ENCODE measurements at places on chromosomes 6 and 20. TPM values are rescaled to one million over a fixed set of nuclear protein-coding genes. Genes with fewer than 3 reads are reported as not detected.

Gene GNMT
- polyA plus RNA-seq: not detected

GRCh38 chr20:59125836-59126235 lies 37.8 kb upstream of the ZNF831 start:
- H3K36me3 ChIP-seq: no peaks in the 10 kb centered on the region
- DNase-seq: no peak
- H3K4me3 ChIP-seq: no peak overlapping the region
- H3K27ac ChIP-seq: no peak overlapping the region
- peaks cover 36% of the 10 kb centered on the region for H3K4me1 ChIP-seq
- H3K27me3 ChIP-seq: no peaks in the 10 kb centered on the region

Gene AHI1
- 3.6 TPM for polyA plus RNA-seq

GRCh38 chr6:114033606-114034005 lies 62.7 kb upstream of the HDAC2 start:
- H3K4me3 ChIP-seq: no peak overlapping the region
- H3K4me1 ChIP-seq: no peaks in the 10 kb centered on the region
- no peaks in the 10 kb centered on the region for H3K36me3 ChIP-seq
- no peaks in the 10 kb centered on the region for H3K27me3 ChIP-seq

Gene ABHD16A
- polyA plus RNA-seq: 45.5 TPM

Gene RIPOR2
- 427 TPM for polyA plus RNA-seq

Gene BPIFB1
- polyA plus RNA-seq: not detected

Gene GPR6
- not detected for polyA plus RNA-seq

DNA sequence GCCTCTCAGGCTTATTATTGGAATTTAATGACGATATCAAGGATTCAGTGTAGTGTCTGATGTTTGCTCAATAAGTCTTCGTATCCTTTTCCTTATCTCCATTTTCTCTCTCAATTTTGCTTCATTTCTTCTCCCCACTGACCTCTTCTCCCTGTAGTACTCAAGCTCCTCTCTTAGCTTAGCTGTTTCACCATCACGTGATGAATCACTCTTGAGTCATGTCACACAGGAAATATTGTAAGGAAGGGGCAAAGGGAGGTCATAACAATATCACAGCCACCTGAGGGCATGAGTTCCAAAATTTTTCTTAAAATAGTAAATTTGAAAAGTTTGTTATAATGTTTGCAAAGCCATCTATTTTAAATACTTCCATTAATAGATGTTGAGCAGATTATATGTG lies 392.2 kb upstream of the MARCKS start:
- DNase-seq: no peak
- H3K27me3 ChIP-seq: no peaks in the 10 kb centered on the region

- H3K27ac ChIP-seq: no peak overlapping the region
- H3K36me3 ChIP-seq: no peaks in the 10 kb centered on the region
- H3K4me3 ChIP-seq: no peak overlapping the region
- no peak for DNase-seq
These were observed 564.3 kb downstream of the LMBRD1 start for GRCh38 chr6:69232496-69232895.

DNA sequence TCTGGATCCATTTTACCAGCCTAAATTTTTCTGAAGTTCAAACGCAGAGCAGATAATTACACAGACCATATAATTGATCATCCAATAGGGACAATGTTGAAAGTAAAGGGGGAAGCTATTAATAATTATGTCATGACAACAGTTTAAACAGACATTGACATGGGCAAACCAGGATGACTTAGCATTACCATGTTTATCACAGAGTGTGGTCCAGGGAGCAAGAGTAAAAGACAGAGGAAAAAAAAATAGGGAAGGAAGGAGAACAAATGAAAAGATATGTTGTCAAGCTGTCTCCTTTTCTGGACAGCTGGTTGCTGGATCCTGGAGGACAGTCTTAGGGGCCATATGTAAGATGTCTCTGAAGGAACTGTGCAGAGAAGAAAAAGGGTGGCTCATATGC lies 69.4 kb upstream of the FBXL4 start:
- H3K4me3 ChIP-seq: no peak overlapping the region
- H3K27ac ChIP-seq: no peak overlapping the region
- H3K4me1 ChIP-seq: no peaks in the 10 kb centered on the region
- no peaks in the 10 kb centered on the region for H3K27me3 ChIP-seq

GRCh38 chr6:21208796-21209186 lies 384.8 kb upstream of the SOX4 start:
- H3K4me1 ChIP-seq: no peaks in the 10 kb centered on the region
- DNase-seq: no peak
- no peak overlapping the region for H3K4me3 ChIP-seq
- no peaks in the 10 kb centered on the region for H3K27me3 ChIP-seq
- H3K36me3 ChIP-seq: no peaks in the 10 kb centered on the region

Gene USP49
- polyA plus RNA-seq: 0.59 TPM

Gene PHACTR3
- polyA plus RNA-seq: not detected

GRCh38 chr20:17873410-17874270 lies 95.0 kb downstream of the SNX5 start:
- peaks cover 4% of the 10 kb centered on the region for H3K4me1 ChIP-seq
- no peak overlapping the region for H3K27ac ChIP-seq
- H3K4me3 ChIP-seq: no peak overlapping the region
- no peaks in the 10 kb centered on the region for H3K27me3 ChIP-seq

DNA sequence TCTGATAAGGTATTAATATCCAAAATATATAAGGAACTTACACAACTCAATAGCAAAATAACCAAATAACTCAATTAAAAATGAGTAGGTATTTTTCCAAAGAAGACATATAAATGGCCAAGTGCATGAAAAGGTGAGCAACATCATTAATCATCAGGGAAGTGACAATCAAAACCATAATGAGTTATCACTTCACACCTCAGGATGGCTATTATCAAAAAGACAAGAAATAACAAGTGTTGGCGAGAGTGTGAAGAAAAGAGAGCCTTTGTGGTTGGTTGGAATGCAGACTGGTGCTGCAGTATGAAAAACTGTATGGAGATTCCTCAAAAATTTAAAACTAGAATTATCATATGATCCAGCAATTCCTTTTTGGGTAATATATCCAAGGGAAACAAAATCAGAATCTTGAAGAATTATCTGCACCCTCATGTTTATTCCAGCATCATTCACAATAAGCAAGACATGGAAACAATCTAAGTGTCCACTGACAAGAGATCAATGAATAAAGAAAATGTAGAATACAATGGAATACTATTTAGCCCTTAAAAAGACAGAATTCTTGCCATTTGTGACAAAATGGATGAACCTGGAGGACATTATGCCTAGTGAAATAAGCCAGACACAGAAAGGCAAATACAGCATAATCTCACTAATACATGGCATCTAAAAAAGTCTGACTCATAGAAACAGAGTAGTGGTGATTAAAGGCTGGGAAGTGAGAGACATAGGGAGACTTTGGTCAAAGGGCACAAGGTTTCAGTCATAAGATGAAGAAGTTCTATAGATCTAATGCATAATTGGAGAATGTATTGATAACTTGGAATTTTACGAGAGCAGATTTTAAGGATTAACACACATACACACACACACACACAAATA lies 175.6 kb downstream of the FOXA2 start:
- no peak overlapping the region for H3K27ac ChIP-seq
- H3K27me3 ChIP-seq: no peaks in the 10 kb centered on the region
- DNase-seq: no peak

Gene BMP2
- polyA plus RNA-seq: not detected

GRCh38 chr6:150032598-150032997 lies 7.3 kb upstream of the RAET1L start:
- no peak for DNase-seq
- peaks cover 8% of the 10 kb centered on the region for H3K4me1 ChIP-seq
- H3K27me3 ChIP-seq: peaks cover 27% of the 10 kb centered on the region
- no peak overlapping the region for H3K27ac ChIP-seq
- no peaks in the 10 kb centered on the region for H3K36me3 ChIP-seq

DNA sequence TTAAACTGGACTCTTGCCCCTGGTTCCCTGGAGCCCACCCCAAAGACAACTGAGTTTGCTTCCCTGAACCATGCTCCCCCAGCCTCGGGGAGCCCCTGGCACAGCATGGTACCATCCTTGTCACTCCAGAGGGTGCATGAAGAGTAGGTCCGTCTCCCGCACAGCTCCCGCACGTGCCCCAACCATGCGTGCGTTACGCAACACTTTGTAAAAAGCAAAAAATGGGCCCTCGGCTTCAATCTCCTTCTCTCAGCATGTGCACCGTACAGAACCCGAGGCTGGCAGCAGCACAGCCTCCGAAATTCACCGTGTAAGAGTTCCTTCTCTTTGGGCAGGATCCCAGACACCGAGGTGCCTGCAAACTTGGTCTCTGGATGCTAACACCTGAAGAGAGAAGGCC lies 5.6 kb downstream of the PMEPA1 start:
- peaks cover 4% of the 10 kb centered on the region for H3K4me1 ChIP-seq
- H3K36me3 ChIP-seq: no peaks in the 10 kb centered on the region
- peaks cover 4% of the 10 kb centered on the region for H3K27me3 ChIP-seq
- no peak overlapping the region for H3K27ac ChIP-seq
- H3K4me3 ChIP-seq: no peak overlapping the region

DNA sequence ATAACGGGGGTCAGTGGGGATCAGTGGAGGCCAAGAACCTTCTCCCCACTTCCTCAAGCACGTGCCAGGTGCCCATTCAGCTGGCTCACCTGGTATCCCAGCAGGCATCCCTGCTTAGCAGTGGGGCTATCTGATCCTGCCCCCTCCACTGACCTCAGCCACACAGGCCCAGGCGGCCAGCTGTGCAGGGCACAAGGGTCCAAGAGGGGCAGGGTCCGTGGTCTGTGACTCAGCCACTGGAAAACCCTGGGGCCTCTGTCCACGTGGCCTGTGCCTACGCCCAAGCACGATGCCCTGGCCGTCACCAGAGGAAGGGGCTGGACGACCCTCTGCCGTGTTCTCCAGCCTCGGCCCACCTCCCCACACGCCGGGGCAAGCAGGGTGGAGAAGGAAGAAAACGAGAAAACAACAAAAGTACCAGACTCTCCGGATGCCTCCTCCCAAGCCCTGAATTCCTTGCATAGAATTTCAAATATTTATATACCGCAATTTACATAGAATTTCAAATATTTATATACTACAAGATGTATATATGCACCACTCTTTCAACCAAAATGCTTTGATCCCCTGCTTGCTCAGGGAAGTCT lies 12.1 kb downstream of the PXDC1 start:
- no peak overlapping the region for H3K4me3 ChIP-seq
- no peak for DNase-seq
- peaks cover 6% of the 10 kb centered on the region for H3K4me1 ChIP-seq
- no peaks in the 10 kb centered on the region for H3K36me3 ChIP-seq

DNA sequence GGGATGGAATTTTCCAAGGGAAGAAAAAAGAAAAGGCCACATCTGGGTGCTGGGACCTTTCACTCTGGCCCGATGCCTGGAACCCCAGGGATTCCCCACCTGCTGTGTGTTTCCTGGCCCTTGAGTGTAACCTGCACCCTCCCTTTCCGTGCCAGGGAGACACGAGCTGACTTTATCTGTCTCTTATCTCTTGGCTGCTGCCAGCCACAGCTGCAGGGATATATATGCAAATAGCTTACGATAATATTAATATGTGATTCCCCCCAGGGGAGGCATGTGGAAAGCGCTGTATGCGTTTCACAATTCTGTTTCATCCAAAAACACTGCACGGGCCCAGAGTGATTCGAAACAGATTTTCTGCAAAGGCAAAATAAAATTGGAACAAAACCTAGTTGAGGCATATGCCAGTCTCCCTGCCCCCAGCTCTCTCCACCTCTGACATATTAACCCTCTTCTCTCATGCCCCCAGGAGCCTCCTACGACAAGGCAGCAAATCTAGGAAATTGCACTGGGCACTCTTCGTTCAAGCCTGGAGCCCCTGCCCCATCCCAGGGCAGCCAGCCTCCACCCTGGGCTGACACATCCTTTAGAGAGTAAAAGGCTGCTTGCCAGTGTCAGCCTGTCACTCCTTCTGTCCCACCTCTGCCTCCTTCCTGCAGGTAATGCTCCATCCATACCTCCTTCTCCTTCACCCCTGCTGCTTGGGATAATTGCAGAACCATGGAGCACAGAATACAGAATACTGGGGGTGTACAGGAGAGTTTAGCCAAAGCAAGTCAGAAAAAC lies 1.3 kb downstream of the RIPOR3 start:
- no peaks in the 10 kb centered on the region for H3K36me3 ChIP-seq
- no peaks in the 10 kb centered on the region for H3K4me1 ChIP-seq
- peak overlapping the region; percentile 58 for H3K27ac ChIP-seq
- H3K27me3 ChIP-seq: peaks cover 9% of the 10 kb centered on the region
- H3K4me3 ChIP-seq: no peak overlapping the region

Gene GRM1
- polyA plus RNA-seq: not detected

Gene RHAG
- polyA plus RNA-seq: not detected

DNA sequence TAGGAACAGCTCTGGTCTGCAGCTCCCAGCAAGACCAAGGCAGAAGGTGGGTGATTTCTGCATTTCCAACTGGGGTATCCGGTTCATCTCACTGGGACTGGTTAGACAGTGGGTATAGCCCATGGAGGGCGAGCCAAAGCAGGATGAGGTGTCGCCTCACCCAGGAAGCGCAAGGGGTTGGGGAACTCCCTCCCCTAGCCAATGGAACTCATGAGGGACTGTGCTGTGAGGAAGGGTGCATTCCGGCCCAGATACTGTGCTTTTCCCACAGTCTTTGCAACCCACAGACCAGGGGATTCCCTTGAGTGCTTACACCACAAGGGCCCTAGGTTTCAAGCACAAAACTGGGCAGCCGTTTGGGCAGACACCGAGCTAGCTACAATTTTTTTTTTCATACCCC lies 21.8 kb downstream of the HDDC2 start:
- peaks cover 9% of the 10 kb centered on the region for H3K36me3 ChIP-seq
- H3K4me3 ChIP-seq: no peak overlapping the region
- H3K4me1 ChIP-seq: no peaks in the 10 kb centered on the region
- no peak overlapping the region for H3K27ac ChIP-seq

Gene EBF4
- polyA plus RNA-seq: 2.0 TPM

DNA sequence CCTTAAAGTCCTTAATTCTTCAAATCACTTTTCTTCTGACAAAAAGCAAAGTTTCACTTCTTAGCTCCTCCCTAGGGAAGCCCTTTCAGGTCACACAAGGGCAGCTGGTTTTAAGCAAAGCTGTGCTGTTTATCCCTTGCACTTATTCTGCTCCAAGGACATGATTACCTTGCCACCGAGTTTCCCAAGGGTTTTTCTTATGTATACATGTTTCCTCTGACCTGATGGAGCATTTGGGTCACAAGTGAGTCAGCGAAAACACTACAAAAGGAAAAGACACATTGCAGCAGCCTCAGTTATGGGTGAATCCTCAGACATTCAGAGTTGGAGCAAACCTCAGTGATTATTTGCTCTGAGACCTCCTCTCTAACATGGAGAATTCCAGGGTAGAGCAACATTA lies 26.6 kb upstream of the ILRUN start:
- no peaks in the 10 kb centered on the region for H3K36me3 ChIP-seq
- DNase-seq: no peak
- no peaks in the 10 kb centered on the region for H3K27me3 ChIP-seq
- H3K27ac ChIP-seq: no peak overlapping the region
- H3K4me3 ChIP-seq: no peak overlapping the region

- H3K36me3 ChIP-seq: peaks cover 6% of the 10 kb centered on the region
- H3K4me1 ChIP-seq: no peaks in the 10 kb centered on the region
- H3K27ac ChIP-seq: no peak overlapping the region
- no peaks in the 10 kb centered on the region for H3K27me3 ChIP-seq
- DNase-seq: no peak
These were observed 29.7 kb upstream of the PI16 start for GRCh38 chr6:36924778-36925374.

Gene ID4
- polyA plus RNA-seq: not detected

All from CD8-positive, alpha-beta memory T cell (primary cell).